Peyer's patch (tissue), 4 donors: ENCODE measurements at places on chromosomes 6 and 20. TPM values are rescaled to one million over a fixed set of nuclear protein-coding genes. Genes with fewer than 3 reads are reported as not detected.

The DNMT3B gene
- total RNA-seq, result 0.67 TPM

GRCh38 chr6:15462717-15463525, 199.9 kb downstream of the DTNBP1 start:
- H3K4me3 ChIP-seq, result no peak overlapping the region
- no peaks in the 10 kb centered on the region for H3K36me3 ChIP-seq
- H3K27me3 ChIP-seq, result no peaks in the 10 kb centered on the region

The DEF6 gene
- 15.8 TPM for total RNA-seq

The RRAGD gene
- 0.53 TPM for total RNA-seq

The MYB gene
- 10.0 TPM for total RNA-seq
